Fibroblast of the aortic adventitia (primary cell): ENCODE measurements at places on chromosomes 6 and 20. TPM values are rescaled to one million over a fixed set of nuclear protein-coding genes. Genes with fewer than 3 reads are reported as not detected.

Gene UBE2J1
- 23.1 and 50.9 TPM in 2 replicates for total RNA-seq

Gene CST4
- total RNA-seq = not detected in 2 replicates

Gene HEY2
- 0.09 and 0.25 TPM in 2 replicates for total RNA-seq

Gene MROH8
- total RNA-seq = 0.49 and 3.1 TPM in 2 replicates

Gene MAS1
- under 0.01 and 0.08 TPM in 2 replicates for total RNA-seq

Gene WFDC5
- not detected in 2 replicates for total RNA-seq

Gene SEL1L2
- total RNA-seq = not detected in 2 replicates

Gene BNIP5
- not detected in 2 replicates for total RNA-seq

Gene GPX5
- not detected in 2 replicates for total RNA-seq

Gene SLC17A9
- 0.41 and 2.0 TPM in 2 replicates for total RNA-seq

Gene KHDRBS2
- not detected in 2 replicates for total RNA-seq

Gene C6orf15
- total RNA-seq = not detected in 2 replicates

Gene HSF2
- total RNA-seq = 21.4 and 36.5 TPM in 2 replicates

Gene ENPP4
- total RNA-seq = 0.99 and 6.1 TPM in 2 replicates

Gene CRIP3
- total RNA-seq = not detected in 2 replicates

Gene LY6G5C
- total RNA-seq = 1.1 TPM in 1 of 2 replicates, not detected in the other

Gene TRIM40
- total RNA-seq = not detected in 2 replicates

Gene PACRG
- total RNA-seq = 0.63 and 2.9 TPM in 2 replicates

Gene RIMS4
- total RNA-seq = 0.27 and 0.41 TPM in 2 replicates

Gene SPACA1
- total RNA-seq = not detected in 2 replicates

Gene SMLR1
- not detected in 2 replicates for total RNA-seq

Gene CTAGE9
- total RNA-seq = not detected in 2 replicates

Gene BMP5
- total RNA-seq = not detected in 2 replicates

Gene PRL
- not detected in 2 replicates for total RNA-seq

Gene GSTA4
- total RNA-seq = 46.3 and 89.6 TPM in 2 replicates

Gene CLVS2
- total RNA-seq = not detected in 2 replicates

Gene ENPP1
- 5.6 and 7.4 TPM in 2 replicates for total RNA-seq

Gene MAP1LC3A
- total RNA-seq = 15.8 and 20.2 TPM in 2 replicates

Gene C20orf202
- total RNA-seq = 0.09 TPM in 1 of 2 replicates, not detected in the other

Gene CDSN
- not detected in 2 replicates for total RNA-seq

Gene PPP1R14C
- total RNA-seq = 2.1 TPM in 1 of 2 replicates, not detected in the other

Gene HLA-DRA
- total RNA-seq = 0.45 TPM in 1 of 2 replicates, not detected in the other

Gene RAMACL
- 2.4 and 2.5 TPM in 2 replicates for total RNA-seq

Gene SOX4
- total RNA-seq = 12.4 and 66.9 TPM in 2 replicates

Gene ADISSP
- total RNA-seq = 28.4 and 37.7 TPM in 2 replicates
